Neural crest cell (in vitro differentiated cells): ENCODE measurements at places on chromosomes 6 and 20. TPM values are rescaled to one million over a fixed set of nuclear protein-coding genes. Genes with fewer than 3 reads are reported as not detected.

DNA sequence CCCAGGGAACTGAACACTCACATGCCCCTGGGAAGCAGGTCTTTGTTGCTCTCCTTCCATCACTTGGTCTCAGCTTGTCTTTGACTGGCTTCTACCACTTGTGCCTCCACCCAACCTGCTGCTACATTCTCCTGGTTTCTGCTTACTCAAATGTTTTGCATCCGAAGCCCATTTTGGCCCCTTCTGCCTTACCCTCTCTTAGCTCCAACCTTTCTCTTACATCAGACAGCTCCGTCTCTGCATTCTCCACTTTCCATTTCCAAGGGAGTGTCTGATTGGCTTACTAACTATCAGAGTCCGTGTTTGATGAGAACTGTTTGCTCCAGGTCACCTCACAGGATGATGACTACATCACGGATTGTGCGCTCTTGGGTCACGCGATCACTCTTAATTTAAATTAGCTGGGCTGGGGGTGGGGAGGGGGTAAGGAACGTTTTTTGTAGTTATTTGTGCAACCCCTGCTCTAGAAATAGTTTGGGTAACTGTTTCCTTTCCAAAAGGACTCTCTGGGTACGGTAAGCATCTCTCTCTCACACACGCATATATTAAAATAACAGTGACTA lies 844 bp upstream of the ABRACL start:
- DNase-seq = no peak

DNA sequence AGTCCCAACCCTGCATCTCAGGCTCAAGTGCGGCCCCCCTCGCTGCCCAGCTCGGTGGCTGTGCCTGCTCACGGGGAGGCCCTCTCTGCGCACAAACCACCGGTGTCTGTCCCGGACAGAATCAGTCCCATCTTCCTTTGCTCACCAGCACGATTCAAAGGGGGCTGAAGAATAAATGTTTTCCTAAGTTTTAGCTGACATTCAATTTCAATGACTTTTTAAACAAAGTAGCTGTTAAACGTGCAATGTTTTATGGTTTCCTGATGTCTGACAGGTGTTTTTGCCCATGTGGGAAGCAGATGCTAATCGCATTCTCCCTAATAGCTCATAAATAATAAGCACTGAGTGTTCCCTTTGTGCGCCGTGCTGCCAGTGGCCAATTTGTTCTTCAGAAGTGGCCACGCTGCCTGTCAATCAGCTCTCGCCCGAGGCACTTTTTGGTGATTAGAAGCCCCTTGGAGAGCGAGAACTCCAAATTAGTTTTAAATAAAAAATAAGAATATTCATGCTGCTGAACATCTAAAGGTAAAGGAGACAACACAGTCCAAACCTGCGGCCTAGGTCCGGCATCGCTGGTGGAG lies 26.3 kb downstream of the BHLHE23 start:
- DNase-seq = no peak

The ZFP57 gene
- not detected in 2 replicates for total RNA-seq

The FRK gene
- 0.11 and 0.12 TPM in 2 replicates for total RNA-seq
